ENCODE measurements at places on chromosomes 2 and 18.

GRCh38 chr2:44628297-44628696 is 266.6 kb downstream of the CAMKMT start:
- DNase-seq, result no peak

- DNase-seq, result no peak
Observed at GRCh38 chr18:25192065-25192464, 159.9 kb downstream of the ZNF521 start.

GRCh38 chr18:77020561-77020960 is 112.0 kb downstream of the MBP start:
- DNase-seq, result no peak

DNA sequence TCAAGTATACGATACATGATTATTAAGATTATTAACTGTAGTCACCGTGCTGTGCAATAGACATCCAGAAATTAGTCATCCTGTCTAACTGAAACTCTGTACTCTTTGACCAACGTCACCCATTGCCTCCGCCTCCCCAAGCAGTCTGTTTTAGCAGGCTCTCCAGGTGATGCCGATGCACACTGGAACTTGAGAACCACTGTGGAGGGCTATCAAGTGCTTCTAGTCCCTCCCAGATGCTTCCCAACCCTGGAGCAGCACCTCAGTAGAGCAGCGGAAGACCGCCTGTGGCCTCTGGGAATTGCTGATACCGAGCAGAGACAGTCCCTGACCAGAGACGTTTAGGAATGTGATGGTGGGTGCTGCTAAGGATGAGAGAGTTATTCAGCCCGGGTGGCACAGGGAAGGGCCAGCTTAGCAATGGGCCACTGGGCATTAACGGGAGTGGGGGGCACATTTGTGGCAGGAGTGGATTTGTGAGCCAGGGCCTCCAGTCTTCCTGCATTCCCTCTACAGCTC is 50.7 kb downstream of the LIPG start:
- no peak for DNase-seq

DNA sequence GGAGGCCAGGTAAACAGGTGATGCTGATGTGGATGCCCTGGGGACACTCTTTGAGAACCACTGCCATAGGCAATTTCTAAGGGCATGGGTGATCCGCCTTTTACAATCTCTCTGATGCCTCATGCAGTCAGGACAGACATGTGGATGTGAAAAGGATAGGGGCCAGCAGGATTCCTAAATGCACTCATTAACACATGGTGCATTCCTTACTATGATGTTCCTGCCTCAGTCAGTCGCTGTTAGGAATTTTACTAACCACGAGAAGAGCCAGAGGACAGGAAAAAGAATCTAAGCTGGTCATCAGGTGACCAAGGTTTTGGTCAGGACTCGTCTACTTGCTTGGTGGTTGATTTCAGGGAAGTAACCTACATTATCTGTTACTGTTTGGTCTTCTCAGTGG is 191.0 kb downstream of the ARL4C start:
- no peak for DNase-seq
